Stimulated activated CD4-positive, alpha-beta T cell treated with anti-CD3 and anti-CD28 coated beads, Interleukin-15, amount 100 ng/mL, for 24 hours (primary cell): ENCODE measurements at places on chromosomes 7 and 10.
A peak's percentile ranks its signal among the peaks of the same experiment; 100 is the strongest.

- no peak for DNase-seq
Observed at GRCh38 chr7:122686360-122686878, 12.5 kb downstream of the RNF133 start.

GRCh38 chr10:79025199-79025832 is 43.5 kb upstream of the ZMIZ1 start:
- peak; percentile 34 for DNase-seq

DNA sequence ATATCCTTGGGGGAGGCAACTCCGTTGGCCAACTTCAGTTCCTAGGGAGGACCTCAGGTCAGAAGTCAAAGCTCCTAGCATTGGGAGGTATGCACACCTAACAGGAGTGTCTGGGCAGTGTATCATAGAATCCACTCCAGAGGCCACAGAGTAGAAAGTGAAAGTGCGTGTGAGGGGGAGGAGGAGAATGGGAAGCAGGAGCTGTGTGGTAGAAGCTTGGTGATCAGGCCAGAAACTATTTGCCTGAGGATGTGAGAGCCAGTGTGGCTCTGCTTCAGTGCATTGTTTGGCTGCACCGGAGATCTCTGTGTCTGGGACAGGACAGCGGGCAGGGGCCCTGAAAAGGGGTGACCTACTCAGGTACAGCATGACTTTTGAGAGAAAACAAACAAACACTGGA is 557.4 kb upstream of the VSTM2A start:
- no peak for DNase-seq

- no peak for DNase-seq
Observed at GRCh38 chr7:132666774-132667172, 90.5 kb upstream of the PLXNA4 start.

DNA sequence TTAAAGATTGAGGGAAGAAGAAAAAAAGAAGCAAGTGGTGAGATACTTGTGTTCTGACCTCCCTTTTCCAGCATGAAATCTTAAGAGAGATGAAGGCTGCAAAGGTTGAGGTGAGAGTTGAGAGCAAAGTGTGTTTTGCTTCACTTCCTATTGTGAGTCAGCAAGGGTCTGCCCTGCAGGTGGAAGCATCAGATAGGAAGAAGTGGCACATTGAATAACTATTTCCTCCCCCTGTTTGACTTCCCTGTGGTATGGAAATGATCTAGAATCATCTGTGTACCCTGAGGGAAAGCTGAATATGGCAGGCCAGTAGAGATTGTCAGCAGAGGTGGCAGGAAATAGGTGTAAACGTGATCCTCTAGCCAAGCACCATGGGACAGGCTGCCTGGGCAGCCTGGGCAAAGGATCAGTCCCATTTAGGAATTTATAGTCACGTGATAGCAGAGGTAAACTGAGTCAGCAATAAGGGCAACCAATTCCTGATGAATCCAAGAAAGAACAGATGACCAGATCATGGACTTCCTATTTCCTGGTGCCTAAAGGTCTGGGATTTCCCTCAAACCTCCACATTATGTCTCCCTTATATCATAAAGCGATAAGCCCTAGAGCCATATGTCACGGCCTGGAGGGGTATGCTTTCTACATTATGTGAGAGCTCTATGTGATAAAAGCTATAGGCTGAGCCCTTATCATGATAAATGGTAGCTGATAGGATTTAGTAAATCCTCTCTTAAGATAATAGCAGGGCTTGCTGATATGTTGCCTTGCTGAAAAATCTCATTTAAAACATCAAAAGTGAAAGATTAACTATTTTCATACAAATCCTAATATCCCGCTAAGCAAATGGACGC is 287.0 kb downstream of the MDFIC start:
- DNase-seq: no peak

- no peak for DNase-seq
Observed at GRCh38 chr10:64277536-64277935, 756.3 kb downstream of the REEP3 start.

DNA sequence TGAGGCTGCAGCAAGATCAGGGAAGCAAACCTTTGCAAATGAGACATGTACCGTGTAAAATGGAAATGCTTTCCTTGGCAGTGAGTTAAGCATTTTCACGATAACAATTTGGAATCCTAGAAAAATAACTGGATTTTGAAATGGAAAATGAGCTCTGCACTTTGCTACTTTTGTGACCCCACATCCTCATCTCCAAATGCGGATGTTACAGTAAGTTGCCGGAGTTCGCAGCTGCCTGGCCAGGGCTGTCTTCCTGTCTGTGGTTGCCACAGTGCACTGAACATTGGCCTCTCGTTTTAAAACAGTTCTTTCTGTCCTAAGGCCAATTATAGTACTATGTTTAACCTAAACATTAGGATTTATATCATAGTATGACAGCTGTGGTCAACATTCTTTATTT is 136.2 kb upstream of the FZD8 start:
- DNase-seq: no peak

- DNase-seq: peak; percentile 57
Observed at GRCh38 chr10:60732807-60733516, 45.3 kb upstream of the CDK1 start.

DNA sequence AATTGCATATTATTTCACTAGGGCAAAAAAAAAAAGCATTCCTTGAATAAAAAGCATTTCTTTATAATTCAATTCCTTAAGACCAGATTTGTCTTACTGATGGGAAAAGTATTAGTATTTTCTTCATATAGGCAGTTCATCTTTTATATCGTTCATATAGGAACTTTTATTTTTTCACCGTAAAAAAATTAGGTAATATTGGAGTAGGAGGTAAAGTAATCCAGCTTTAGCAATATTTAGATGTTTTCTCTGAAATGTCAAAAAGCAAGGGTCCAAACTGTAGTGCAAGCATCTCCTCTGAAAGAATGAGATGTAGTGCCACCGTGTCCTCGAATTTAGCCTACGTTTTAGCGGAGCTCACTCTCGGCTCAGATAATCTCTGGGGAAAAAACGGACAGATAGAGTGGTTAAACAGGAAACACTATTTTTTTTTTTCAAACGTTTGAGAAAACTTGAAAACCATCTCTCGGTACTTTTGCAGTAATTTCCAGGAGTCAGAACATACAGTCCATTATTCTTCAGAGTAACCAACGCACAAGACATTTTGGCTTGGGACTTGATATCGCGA is 5.5 kb upstream of the SPAG6 start:
- no peak for DNase-seq

DNA sequence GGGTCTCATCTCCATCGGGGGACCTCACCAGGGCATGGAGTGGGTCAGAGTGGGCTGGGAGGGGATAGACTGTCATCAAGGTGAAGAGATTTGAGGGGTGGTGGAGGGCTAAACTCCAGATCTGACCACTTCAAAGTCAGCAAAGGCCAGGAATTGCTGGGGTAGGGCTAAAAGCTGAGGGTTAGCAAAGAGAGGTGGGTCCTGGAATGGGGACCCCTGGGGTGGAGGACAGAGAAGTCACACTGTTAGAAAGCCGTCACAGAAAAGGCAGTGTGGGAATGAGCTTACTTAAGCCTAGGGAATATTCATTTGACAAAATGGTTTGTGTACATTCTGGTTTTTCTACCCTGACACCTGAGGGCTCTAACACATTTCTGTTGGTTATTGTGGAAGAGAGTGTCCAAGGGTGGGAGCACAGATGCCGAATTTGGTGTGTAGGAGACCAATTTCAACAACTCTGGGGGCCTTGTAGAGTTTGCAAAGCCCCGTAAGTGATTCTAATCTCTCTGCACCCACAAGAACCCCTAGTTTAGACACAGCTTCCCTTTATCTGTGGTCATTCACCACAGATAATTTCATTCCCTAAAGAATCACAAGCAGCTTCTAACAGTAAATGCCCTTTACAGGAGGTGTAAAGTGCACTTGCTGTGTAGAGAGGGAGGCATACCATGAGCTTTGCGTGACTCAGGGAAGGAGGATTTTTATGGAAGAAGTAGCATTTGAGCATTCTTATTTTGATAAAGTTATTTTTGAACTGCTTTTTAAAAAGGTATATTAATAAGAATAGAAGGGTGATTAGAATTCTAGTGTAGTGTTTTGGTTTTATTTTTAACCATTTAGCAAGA is 6.4 kb downstream of the FBH1 start:
- DNase-seq: no peak

- no peak for DNase-seq
Observed at GRCh38 chr7:114930829-114931655, 9.1 kb downstream of the MDFIC start.

GRCh38 chr7:2809903-2810625 is 34.0 kb downstream of the GNA12 start:
- DNase-seq: no peak

DNA sequence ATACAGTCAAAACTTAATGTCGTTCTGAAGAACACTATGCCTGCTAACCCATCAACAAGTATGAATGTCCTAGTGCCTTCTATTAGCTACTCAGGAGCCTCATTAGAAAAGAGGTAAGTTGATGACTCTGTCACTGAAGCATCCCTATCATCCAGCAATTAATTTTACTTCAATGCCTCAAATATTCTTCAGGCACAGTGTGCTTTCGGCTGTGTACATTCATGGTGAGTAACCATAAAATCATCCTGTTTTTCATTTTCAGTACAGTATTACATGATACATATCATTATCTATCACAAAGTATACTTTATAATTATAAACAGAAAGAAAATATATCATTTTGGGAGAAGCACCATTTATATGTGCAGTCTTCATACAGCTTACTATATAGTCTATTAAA is 495.5 kb upstream of the ZWINT start:
- no peak for DNase-seq

DNA sequence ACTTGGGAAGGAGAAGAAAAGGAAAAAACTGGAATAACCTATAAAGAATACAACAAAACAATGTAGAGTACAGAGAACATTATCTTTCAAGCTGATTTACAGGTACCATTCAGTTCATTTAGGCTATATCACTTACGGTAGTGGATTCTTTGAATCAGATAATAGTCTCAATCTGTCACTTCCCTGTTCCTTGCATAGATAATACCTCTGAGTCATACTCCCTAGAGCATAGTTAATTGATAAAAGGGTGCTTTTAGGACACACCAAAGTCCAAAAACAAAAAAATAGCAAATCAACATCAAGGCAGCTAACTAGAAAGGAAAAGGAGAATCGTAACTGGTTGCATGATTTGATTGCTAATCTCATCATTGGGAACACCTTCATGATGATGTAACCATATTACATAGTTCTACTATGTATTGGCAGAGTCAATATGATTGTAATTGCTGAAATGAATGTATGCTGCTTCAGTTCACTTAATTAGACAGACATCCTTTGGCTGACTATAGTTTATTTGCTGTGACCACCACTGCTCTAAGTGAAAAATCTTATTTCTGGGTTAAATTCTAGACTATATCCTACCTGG is 844.4 kb downstream of the GATA3 start:
- DNase-seq: no peak

DNA sequence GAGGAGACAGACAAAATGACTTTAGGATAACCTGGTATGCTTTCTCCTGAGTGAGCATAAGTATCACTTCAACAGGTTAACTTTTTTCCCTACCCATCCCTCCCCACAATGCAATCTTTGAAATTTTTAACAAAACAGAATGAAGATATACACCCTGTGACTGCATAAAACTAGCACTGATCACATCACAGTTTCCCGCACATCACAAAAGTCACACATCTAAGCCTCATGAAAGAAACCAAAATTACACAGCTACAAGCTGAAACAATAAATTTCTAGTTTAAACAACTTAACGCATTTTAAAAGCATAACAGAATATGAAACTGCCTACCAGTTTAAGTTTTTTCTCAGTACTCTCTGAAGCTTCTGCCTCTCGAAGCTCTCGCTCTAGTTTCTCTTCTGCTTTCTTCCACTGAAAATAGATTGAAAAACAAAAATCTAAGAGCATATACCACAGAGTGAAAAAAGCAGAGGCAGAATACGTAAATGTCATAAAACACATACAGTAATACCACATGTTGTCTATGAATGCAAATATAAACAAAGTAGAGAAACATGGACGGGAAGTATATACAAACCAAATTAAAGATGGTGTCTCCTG is 18.1 kb downstream of the NOC3L start:
- DNase-seq: no peak

GRCh38 chr10:129465796-129466702 is 992 bp upstream of the MGMT start:
- DNase-seq: no peak

DNA sequence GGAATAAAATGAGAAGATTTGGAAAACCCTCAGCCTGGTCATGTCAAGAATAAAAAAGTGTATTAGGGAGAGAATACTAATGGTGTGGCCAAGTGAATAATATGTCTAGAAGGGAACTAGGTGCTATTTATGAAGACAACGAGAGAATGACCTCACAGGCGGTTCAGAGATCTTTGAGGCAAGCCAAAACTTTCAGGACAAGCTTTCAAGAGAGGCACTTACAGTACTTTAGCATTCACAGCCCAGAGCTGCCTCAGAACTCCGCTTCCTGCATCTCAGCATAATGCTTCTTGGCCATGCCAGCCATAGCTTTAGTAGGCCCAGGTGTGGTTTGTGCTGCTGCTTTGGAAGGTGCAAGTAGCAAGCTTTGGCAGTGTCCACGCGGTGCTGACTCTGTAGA is 37.2 kb upstream of the CCDC7 start:
- no peak for DNase-seq

GRCh38 chr10:70669732-70670317 is 2.5 kb upstream of the ADAMTS14 start:
- no peak for DNase-seq

DNA sequence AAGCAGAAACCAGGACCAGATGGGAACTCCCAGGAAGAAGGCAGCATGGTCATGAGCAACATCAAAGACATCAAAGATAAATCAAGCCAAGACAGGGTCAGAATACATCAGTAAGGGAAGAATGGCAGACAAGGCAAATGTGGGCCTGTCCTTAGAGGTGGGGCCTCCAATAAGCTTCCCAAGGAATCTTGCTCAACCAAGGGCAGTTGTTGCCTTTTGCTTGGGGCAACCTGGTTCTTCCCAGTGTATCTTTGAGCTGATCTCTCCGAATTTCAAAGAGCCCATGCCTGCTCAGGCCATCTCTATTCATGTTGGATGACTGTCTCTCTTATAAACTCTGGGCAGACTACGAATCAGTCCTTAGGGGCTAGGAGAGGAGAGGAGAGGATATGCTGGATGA is 68.4 kb upstream of the HABP2 start:
- no peak for DNase-seq

DNA sequence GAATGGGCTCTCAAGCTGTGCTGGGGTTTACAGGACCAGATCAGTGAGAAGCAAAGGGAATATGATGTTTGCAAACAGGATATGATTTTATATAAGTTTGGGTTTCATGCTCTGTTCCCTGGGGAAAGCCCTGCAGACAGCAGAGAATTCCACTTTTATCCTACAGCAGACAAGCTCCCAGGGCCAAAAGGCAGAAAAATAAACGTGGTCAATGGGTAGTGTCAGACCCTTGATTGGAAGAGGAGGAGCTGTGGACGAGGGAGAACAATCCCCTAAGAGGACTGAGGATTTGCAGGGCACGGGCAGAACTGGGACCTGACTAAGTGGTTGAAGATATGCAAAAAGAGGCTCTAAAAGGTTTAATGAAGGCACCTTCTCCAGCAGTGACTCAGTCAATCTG is 275.3 kb downstream of the HDAC9 start:
- no peak for DNase-seq
